Stimulated activated CD8-positive, alpha-beta memory T cell treated with anti-CD3 and anti-CD28 coated beads, Interleukin-2, amount 100 ng/mL, for 1 hour (primary cell): ENCODE measurements at places on chromosomes 5 and 9.

DNA sequence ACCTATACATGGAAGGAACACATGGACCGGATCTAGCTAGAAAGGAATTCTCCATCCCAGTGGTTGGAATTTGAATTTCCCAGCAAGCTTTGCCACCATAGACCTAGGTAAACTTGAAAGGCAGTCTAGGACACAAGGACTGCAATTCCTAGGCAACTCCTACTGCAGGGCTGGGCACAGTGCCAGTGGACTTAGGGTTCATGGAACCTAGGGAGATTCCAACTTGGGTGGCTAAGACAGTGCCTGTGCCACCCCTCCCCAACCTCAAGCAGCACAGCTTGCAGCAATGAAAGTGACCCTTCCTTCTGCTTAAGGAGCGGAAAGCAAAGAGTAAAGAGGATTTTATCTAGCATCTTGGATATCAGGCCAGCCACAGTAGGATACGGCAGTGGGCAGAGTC lies 663.3 kb downstream of the ELAVL2 start:
- no peak for DNase-seq

DNA sequence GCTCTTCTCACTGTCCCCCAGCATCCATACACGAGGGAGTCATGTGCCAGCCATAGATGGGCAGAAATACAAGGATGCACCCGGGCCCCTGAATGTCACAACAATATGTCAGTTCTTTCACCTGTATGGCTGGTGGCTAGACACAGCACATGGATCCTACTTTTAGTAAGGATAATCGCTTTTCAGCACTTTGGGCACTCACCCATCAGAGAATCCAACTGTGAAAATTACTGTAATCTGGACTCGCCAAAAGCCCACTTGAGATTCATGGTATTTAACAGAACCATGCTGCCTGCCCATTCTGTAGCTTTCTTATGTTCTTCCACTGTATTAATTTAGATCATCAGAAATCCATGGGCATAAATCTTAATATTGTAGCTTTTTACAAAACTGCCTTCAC lies 124.8 kb downstream of the FRMD3 start:
- DNase-seq: no peak

DNA sequence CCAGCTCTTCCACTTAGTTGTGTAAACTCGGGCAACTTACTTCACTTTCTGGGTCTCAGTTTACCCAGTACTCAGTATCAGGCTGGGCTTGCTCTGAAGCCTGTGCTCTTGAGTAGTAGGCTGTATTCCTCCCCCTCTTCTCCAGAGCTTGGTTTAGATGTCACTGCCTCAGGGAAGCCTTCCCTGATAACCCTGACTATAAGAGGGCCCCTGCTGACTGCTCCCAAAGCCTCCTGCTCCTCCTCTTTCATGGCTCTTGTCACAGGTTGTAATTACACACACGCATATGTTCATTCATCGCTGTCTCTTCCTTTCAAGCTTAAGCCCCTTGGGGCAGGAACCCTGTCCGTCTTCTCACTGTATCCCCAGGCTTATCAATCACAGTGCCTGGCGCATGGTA lies 140.2 kb downstream of the RGS3 start:
- DNase-seq: no peak

DNA sequence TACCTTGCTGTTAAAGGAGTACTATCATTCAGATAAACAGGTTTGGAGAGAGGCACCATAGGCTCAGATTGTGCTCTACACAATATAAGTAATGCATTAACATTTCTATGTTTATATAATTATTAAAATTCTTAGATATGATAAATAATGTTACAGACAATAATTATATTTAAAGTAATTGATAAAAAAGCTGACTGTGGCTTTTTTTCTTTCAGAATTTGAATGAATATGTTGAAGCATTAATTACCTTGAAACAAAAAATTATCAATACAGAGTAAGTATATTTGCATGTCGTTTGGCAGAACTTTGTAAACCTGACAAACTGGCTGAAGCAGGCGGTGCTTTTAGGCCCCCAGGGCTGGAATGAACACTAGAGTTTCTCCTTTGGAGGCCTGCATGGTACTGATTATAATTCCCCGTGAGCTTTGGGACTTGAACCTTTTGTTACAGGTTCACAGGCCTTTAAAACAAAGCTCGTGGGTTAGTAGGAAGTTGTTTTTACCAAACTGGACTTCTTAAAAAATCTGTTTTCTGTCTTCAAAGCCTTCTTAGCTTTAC lies 13.8 kb downstream of the ICE1 start:
- DNase-seq: no peak
